ENCODE measurements at places on chromosomes 7 and 10. TPM values are rescaled to one million over a fixed set of nuclear protein-coding genes. Genes with fewer than 3 reads are reported as not detected.

GRCh38 chr10:84547616-84548015 lies 219.2 kb downstream of the CCSER2 start:
- DNase-seq, result no peak
- H3K27me3 ChIP-seq, result peaks cover 10% of the 10 kb centered on the region
- no peaks in the 10 kb centered on the region for H3K4me1 ChIP-seq
- no peaks in the 10 kb centered on the region for H3K36me3 ChIP-seq
- no peak overlapping the region for H3K27ac ChIP-seq

DNA sequence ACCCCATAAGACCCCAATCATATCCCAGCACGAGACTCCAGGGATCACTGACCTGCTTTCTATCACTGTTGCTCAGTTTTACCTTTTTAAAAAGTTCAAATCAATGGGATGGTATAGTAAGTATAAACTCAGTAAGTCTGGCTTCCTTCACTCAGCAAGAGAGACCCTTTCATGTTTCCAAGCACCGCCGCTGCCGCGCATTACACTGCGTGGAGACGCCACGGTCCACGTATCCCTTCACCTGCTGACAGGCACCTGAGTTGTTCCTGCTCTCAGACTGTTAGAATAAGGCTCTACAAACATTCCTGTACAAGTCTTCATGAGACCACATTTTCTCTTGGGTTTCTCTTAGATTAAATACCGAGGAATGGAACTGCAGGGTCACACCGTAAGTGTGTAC lies 28.3 kb downstream of the MAD1L1 start:
- H3K27ac ChIP-seq, result no peak overlapping the region
- H3K4me1 ChIP-seq, result no peaks in the 10 kb centered on the region
- H3K36me3 ChIP-seq, result peaks cover 22% of the 10 kb centered on the region
- no peaks in the 10 kb centered on the region for H3K27me3 ChIP-seq
- no peak for DNase-seq

GRCh38 chr7:155676052-155676451 lies 31.6 kb downstream of the RBM33 start:
- no peaks in the 10 kb centered on the region for H3K27me3 ChIP-seq
- H3K4me3 ChIP-seq, result peak overlapping the region; percentile 38
- peaks cover 36% of the 10 kb centered on the region for H3K36me3 ChIP-seq

- no peaks in the 10 kb centered on the region for H3K4me1 ChIP-seq
- no peak overlapping the region for H3K4me3 ChIP-seq
- H3K36me3 ChIP-seq, result no peaks in the 10 kb centered on the region
- H3K27ac ChIP-seq, result no peak overlapping the region
Observed at GRCh38 chr7:145817687-145818086, 298.9 kb upstream of the CNTNAP2 start.

GRCh38 chr7:106451171-106451570 lies 166.4 kb upstream of the NAMPT start:
- H3K36me3 ChIP-seq, result peaks cover 2% of the 10 kb centered on the region
- H3K27me3 ChIP-seq, result no peaks in the 10 kb centered on the region
- DNase-seq, result no peak
- no peak overlapping the region for H3K27ac ChIP-seq
- H3K4me1 ChIP-seq, result no peaks in the 10 kb centered on the region

- H3K27me3 ChIP-seq, result no peaks in the 10 kb centered on the region
- H3K36me3 ChIP-seq, result no peaks in the 10 kb centered on the region
- H3K4me1 ChIP-seq, result no peaks in the 10 kb centered on the region
- no peak overlapping the region for H3K4me3 ChIP-seq
- no peak overlapping the region for H3K27ac ChIP-seq
Observed at GRCh38 chr7:135745703-135746312, 2.8 kb downstream of the FAM180A start.

DNA sequence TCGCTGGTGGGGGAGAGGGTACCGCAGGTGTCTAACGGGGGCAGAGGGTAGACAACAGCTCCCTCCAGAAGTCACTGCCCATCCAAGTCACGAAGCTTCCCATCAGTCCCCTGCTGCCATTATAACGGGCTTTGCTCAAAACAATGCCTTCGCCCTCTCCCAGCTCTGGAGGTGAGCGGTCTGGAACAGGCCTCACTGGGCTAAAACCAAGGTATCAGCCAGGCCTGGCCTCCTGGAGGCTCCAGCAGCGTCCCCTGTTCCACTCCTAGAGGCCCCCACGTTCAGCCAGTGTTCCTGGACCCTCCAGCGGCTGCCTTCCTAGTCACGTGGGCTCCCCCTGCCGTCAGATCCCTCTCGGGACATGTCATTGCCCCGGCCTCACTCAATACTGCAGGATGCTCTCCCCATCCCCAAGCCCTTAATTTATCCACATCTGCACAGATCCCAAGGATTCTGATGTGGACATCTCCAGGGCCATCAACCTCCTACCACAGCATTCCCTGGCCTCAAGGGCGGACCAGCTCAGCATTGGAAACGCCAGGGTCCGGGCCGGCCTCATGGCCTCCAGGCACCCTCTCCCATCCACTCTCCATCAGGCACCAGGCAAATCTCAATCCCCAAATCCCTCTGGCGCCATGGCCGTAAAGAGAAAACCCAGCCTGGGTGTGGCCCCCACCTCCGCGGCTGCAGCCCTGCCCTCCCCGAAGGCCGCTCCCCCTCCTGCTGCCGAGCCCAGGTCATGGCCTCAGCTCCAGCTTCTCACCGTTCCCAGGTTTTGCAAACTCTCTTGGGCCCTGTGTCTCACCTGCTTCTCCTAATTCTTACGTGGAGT lies 104.1 kb upstream of the FAM20C start:
- H3K4me3 ChIP-seq, result no peak overlapping the region
- peaks cover 9% of the 10 kb centered on the region for H3K4me1 ChIP-seq
- H3K27ac ChIP-seq, result no peak overlapping the region
- no peak for DNase-seq
- H3K36me3 ChIP-seq, result no peaks in the 10 kb centered on the region

GRCh38 chr7:51444936-51445335 lies 128.3 kb upstream of the COBL start:
- DNase-seq, result no peak
- H3K36me3 ChIP-seq, result no peaks in the 10 kb centered on the region
- H3K27me3 ChIP-seq, result no peaks in the 10 kb centered on the region
- no peak overlapping the region for H3K27ac ChIP-seq
- H3K4me3 ChIP-seq, result no peak overlapping the region

- DNase-seq, result no peak
- no peaks in the 10 kb centered on the region for H3K36me3 ChIP-seq
- H3K27ac ChIP-seq, result no peak overlapping the region
- no peak overlapping the region for H3K4me3 ChIP-seq
- H3K4me1 ChIP-seq, result no peaks in the 10 kb centered on the region
- peaks cover 33% of the 10 kb centered on the region for H3K27me3 ChIP-seq
Observed at GRCh38 chr7:93198472-93198871, 27.8 kb downstream of the HEPACAM2 start.

- H3K4me3 ChIP-seq, result no peak overlapping the region
- peaks cover 1% of the 10 kb centered on the region for H3K27me3 ChIP-seq
- peak; percentile 39 for DNase-seq
- no peaks in the 10 kb centered on the region for H3K36me3 ChIP-seq
Observed at GRCh38 chr7:148084138-148084537, 506.4 kb upstream of the C7orf33 start.

- H3K4me3 ChIP-seq, result no peak overlapping the region
- no peak overlapping the region for H3K27ac ChIP-seq
- peaks cover 4% of the 10 kb centered on the region for H3K36me3 ChIP-seq
- H3K27me3 ChIP-seq, result no peaks in the 10 kb centered on the region
Observed at GRCh38 chr7:103048833-103049232, 25.8 kb downstream of the FBXL13 start.

- no peaks in the 10 kb centered on the region for H3K27me3 ChIP-seq
- no peak overlapping the region for H3K4me3 ChIP-seq
- no peaks in the 10 kb centered on the region for H3K4me1 ChIP-seq
- H3K36me3 ChIP-seq, result peaks cover 39% of the 10 kb centered on the region
- no peak for DNase-seq
- no peak overlapping the region for H3K27ac ChIP-seq
Observed at GRCh38 chr10:68435803-68436202, 28.7 kb upstream of the RUFY2 start.

DNA sequence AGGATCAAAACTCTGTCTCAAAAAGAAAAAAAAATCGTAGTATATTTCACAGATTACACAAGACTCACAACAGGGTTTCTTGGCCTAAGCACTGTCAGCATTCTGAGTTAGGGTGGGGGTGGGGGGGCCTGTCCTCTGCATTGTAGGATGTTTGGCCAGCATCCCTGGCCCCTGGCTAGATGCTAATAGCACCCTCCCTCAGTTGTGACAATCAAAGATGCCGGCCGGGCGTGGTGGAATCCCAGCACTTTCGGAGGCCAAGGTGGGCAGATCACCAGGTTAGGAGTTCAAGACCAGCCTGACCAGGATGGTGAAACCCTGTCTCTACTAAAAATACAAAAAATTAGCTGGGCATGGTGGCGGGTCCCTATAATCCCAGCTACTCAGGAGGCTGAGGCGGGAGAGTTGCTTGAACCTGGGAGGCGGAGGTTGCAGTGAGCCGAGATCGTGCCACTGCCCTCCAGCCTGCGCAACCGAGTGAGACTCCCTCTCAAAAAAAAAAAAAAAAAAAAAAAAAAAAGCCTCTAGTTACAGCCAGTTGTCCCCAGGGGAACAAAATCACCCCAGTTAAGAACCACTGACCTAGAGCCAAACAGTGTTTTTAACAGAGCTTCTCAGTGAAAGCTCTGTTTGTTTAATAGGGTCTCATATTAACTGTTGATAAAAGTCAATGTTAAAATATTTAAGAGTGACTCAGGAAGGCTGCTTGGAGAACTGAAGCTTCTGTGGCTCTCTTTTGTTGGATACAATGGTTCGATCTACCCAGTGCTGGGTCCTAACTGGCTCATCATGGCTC lies 161.0 kb upstream of the FAM171A1 start:
- no peaks in the 10 kb centered on the region for H3K36me3 ChIP-seq
- H3K4me3 ChIP-seq, result no peak overlapping the region
- peaks cover 2% of the 10 kb centered on the region for H3K27me3 ChIP-seq
- no peaks in the 10 kb centered on the region for H3K4me1 ChIP-seq
- no peak for DNase-seq
- no peak overlapping the region for H3K27ac ChIP-seq

DNA sequence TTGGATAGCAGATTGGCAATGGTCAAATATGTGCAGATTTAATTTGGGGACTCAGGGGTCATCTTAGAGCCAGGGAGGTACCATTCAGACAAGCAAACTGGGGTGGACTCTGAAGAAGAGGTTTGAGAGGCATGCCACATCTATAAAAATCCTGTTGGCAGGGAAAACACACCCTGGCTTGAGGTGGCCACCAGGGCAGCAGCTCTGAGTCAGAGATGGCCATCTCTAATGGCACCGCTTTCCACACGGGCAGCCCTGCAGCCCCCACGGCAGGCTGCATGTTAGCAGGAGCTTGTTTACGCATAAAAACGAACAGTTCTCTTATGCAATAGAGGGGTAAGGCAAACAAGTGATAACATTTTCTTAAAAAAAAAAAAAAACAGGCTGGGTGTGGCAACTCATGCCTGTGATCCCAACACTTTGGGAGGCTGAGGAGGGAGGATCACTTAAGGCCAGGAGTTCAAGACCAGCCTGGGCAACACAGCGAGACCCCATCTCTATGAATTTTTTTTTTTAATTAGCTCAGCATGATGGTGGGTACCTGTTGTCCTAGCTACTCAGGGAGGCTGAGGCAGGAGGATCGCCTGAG lies 14.9 kb downstream of the DLG5 start:
- H3K27ac ChIP-seq, result no peak overlapping the region
- H3K27me3 ChIP-seq, result peaks cover 25% of the 10 kb centered on the region
- peaks cover 7% of the 10 kb centered on the region for H3K4me1 ChIP-seq
- DNase-seq, result no peak
- no peak overlapping the region for H3K4me3 ChIP-seq

- no peaks in the 10 kb centered on the region for H3K36me3 ChIP-seq
- no peak overlapping the region for H3K4me3 ChIP-seq
- H3K27me3 ChIP-seq, result peaks cover 2% of the 10 kb centered on the region
Observed at GRCh38 chr7:25663877-25664276, 435.6 kb upstream of the NPVF start.

GRCh38 chr10:69963835-69964710 lies 88.6 kb upstream of the MACROH2A2 start:
- no peak overlapping the region for H3K27ac ChIP-seq
- H3K36me3 ChIP-seq, result no peaks in the 10 kb centered on the region
- H3K4me1 ChIP-seq, result no peaks in the 10 kb centered on the region
- H3K4me3 ChIP-seq, result no peak overlapping the region

DNA sequence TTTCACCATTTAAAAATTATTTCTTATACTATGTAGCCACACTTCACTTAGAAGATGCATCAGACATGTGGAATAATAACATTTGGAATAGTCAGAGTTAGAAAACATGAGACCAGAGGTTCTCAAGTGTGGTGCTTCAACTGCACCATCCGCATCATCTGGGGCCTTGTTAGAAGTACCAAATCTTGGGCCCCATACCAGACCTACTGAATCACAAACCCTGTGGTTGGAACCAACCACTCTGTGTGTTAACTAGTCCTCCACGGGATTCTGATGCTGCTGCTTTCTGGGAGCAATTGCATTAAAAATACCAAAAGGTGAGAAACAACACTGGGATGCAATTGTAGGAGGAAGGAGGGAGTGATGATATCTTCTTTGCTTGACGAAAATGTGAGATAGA lies 125.2 kb downstream of the GNAT3 start:
- no peaks in the 10 kb centered on the region for H3K4me1 ChIP-seq
- no peak overlapping the region for H3K27ac ChIP-seq
- H3K4me3 ChIP-seq, result no peak overlapping the region

DNA sequence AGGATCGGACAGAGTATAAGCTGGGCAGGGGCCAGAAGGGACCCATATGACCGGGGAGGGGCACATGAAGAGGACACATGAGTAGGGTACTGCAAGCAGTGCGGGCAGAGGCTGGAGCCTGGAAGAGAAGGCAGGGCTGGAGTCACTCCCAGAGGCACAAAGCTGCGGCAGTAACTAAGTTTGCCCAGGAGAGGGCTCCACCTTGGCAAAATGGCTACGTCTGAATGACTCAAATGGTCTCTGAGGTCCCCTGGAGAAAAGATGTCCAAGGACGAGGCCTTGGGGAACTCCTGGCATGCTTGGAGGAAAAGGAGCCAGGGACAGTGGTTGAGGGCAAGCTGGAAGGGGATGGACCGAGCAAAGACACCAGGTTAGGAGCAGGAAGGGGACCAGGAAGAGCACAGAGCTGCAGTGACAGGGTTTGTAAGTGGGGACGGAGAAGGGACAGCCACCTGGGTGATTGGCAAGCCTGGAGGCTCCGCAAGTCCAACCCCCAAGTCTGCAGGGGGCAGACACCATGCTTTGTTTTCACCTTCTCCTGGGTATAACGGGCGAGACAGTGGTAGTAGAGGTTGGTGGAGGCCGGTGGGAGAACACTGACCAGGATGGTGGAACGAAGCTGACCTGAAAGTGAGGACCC lies 43.1 kb upstream of the LBX1 start:
- no peaks in the 10 kb centered on the region for H3K4me1 ChIP-seq
- no peak overlapping the region for H3K4me3 ChIP-seq
- no peaks in the 10 kb centered on the region for H3K36me3 ChIP-seq
- peaks cover 17% of the 10 kb centered on the region for H3K27me3 ChIP-seq
- H3K27ac ChIP-seq, result no peak overlapping the region
- peak; percentile 67 for DNase-seq

- peak; percentile 67 for DNase-seq
- peaks cover 19% of the 10 kb centered on the region for H3K36me3 ChIP-seq
- peaks cover 51% of the 10 kb centered on the region for H3K4me1 ChIP-seq
- H3K27me3 ChIP-seq, result no peaks in the 10 kb centered on the region
- H3K27ac ChIP-seq, result peak overlapping the region; percentile 78
- peak overlapping the region; percentile 63 for H3K4me3 ChIP-seq
Observed at GRCh38 chr7:29955799-29956486, 33.7 kb downstream of the SCRN1 start.

AGAP9 gene
- 2.8 TPM for total RNA-seq

VAX1 gene
- not detected for total RNA-seq

SEMA3C gene
- total RNA-seq, result not detected

AOAH gene
- 18.0 TPM for total RNA-seq

FGFBP3 gene
- total RNA-seq, result 1.0 TPM

NXPH1 gene
- not detected for total RNA-seq

FAM25C gene
- total RNA-seq, result not detected

MMD2 gene
- total RNA-seq, result not detected

CALML5 gene
- not detected for total RNA-seq

PDZD7 gene
- 0.50 TPM for total RNA-seq

GSTO2 gene
- 1.2 TPM for total RNA-seq

RPEL1 gene
- total RNA-seq, result not detected

IDI2 gene
- not detected for total RNA-seq

AKR1E2 gene
- 8.9 TPM for total RNA-seq

All from activated CD8-positive, alpha-beta T cell treated with anti-CD3 and anti-CD28 coated beads, Interleukin-2, amount 10 ng/mL, durations not matched to agents 7 days and 5 days (primary cell).